Activated CD4-positive, alpha-beta T cell treated with anti-CD3 and anti-CD28 coated beads for 36 hours (primary cell): ENCODE measurements at places on chromosomes 2 and 18. TPM values are rescaled to one million over a fixed set of nuclear protein-coding genes. Genes with fewer than 3 reads are reported as not detected.

Gene RGPD8
- total RNA-seq: 7.8 TPM

Gene SERPINB4
- not detected for total RNA-seq

Gene CAVIN2
- not detected for total RNA-seq

Gene KLHL30
- not detected for total RNA-seq

Gene EMX1
- total RNA-seq: not detected

Gene CD207
- total RNA-seq: not detected

Gene MC2R
- total RNA-seq: not detected

Gene MTIF2
- total RNA-seq: 43.2 TPM

Gene CPO
- total RNA-seq: not detected

Gene CDH2
- not detected for total RNA-seq

Gene MPP4
- not detected for total RNA-seq

Gene UGT1A6
- not detected for total RNA-seq

Gene NOSTRIN
- not detected for total RNA-seq

Gene OSR1
- not detected for total RNA-seq

Gene CAPN13
- not detected for total RNA-seq

Gene UGT1A9
- total RNA-seq: not detected

Gene PRR30
- total RNA-seq: not detected

Gene AQP12A
- not detected for total RNA-seq

Gene BMP10
- not detected for total RNA-seq
